HT-29 (cell line): ENCODE measurements at places on chromosomes 5 and 9.
A peak's percentile ranks its signal among the peaks of the same experiment; 100 is the strongest.

DNA sequence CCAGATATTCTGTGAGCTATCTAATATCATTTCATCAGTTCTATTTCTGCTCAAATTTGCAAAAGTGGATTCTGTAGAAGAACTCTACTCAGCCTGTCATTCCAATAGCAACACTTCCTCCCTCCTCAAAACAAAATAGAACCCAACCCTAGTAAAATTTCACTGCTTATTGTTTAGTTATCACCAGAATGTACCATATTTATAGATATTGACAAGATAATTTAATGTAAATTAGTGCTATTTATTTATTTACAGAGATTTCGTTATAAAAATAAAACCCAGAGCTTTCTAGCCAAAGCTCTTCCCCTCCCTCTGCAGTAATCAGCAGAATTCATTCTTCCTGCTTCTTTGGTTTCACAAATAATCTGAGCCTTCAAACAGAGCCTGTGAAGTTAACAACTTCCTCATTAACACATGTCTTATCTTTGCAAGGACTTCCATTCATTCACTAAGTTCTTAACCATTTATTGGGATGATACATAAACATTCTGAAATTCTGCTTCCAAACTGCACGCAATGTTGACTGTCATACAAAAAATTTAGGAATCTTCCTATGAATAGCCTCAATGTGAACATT lies 73.7 kb upstream of the PJA2 start:
- no peak for DNase-seq

DNA sequence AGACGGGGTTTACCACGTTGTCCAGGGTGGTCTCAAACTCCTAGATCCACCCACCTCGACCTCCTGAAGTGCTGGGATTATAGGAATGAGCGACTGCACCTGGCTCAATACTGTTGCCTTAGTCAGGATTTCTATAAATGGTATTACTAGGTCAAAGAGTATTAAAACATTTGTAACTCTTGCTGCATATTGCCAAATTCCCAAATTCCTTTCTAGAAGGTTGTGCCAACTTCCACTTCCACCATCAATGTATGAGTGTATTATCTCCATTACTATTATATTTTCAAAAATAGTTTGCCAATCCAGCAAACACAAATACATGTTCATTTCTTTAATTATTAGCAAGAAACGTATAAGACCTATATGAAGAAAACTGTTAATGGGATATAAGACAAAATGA lies 10.6 kb downstream of the PTGR1 start:
- no peak for DNase-seq

GRCh38 chr9:93071464-93071863 lies 13.0 kb downstream of the SUSD3 start:
- DNase-seq = peak; percentile 66

- DNase-seq = no peak
Measured at GRCh38 chr5:77022511-77023417, 7.4 kb upstream of the AGGF1 start.

- no peak for DNase-seq
Measured at GRCh38 chr5:36605241-36605640, 1.2 kb upstream of the SLC1A3 start.
